ENCODE measurements at places on chromosomes 1 and 21.

DNA sequence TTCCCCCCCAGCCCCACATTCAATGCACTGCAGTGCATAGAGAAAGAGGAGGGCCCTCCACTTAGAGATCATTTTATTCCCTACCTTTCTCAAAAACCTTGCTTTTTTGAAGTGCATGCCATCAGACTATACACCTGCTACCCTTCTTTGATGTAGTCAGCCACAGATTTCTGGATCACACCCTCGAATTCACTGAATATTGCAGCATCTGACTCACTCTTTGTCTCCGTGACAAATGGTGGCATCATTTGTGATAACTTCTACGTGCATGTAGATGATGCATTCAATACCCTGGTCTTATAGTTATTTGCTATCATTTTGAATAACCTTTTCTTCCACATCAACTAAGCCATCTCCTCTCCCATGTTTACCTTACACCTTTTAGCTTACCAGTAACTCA, 310.3 kb upstream of the SGIP1 start:
- DNase-seq, result no peak

DNA sequence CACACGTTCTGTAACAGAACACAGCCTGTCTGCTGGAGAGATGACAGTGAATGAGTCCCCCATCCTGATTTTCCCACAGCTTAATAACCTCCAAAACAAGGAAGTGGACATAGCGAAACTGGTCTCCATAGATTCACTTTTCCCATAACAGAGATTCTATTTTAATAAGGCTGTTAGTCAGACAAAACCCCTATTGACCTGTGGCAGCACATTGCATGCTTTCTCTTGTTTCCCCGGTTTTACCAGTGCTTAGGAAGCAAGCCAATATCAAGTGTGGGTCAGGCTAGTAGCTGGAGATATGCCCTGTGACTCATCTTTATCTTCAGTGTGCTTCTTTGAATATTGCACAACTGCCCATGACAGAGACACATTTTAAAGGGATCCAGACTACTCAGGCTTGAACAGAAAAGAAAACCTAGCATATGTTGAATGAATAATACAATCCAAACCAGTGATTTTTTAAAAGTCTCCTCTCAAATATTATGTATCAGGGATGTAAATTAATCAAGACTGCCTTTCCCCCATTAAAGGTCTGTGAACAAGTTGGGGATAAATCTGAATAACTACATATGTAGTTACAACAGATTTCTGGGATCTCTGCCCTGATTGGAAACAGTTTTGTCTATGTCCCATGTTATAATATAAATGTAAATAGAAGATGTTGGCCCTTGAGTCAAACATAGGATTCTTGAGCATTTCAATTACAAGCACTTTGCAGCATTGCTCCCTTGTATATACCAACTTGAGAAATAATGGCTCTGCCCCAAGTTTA, 11.9 kb upstream of the CLDN8 start:
- peak; percentile 91 for DNase-seq

DNA sequence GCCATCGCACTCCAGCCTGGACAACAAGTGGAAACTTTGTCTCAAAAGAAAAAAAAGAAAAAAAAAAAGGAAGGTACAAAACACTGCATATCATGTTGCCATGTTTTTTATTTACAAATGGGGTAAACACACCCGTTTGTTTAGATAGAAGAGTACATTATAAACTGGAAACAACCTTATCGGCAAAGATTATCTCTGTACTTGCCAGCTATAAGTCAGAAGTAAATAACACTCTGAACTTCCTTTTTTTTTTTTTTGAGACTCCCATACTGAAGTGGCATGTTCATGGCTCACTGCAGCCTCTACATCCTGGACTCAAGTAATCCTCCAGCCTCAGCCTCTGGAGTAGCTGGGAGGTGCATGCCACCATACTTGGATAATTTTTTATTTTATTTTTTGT, 21.9 kb downstream of the USP48 start:
- DNase-seq, result peak; percentile 62

DNA sequence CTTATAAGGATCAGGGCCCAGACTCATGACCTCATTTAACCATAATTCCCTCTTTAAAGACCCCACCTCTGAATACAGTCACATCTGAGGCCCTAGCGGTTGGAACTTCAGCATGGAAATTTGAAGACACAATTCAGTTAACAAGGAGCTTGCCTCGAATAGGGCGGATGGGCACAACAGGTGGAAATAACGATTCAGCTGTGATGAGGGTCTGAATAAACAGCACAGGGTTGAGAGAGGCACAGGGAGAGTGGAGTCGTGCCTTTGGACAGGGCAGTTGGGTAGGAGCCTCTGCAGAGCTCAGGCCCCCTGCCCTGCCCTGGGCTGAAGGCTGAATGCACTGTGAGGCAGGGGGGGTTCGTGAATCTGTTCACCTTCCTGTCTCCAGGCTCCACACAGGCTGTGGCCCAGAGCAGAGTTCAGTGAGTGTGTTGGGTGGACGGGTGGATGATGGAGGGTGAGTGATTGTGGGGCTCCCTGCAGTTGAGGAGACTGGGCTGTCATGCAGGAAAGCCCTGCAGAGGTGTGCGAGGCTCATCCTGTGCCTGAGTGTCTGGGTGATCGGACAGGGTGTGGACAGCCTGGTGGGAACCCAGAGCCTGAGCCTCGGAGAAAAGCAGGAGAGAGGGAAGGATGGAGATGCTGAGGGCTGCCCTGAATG, 243.1 kb downstream of the FOXD2 start:
- DNase-seq, result no peak

DNA sequence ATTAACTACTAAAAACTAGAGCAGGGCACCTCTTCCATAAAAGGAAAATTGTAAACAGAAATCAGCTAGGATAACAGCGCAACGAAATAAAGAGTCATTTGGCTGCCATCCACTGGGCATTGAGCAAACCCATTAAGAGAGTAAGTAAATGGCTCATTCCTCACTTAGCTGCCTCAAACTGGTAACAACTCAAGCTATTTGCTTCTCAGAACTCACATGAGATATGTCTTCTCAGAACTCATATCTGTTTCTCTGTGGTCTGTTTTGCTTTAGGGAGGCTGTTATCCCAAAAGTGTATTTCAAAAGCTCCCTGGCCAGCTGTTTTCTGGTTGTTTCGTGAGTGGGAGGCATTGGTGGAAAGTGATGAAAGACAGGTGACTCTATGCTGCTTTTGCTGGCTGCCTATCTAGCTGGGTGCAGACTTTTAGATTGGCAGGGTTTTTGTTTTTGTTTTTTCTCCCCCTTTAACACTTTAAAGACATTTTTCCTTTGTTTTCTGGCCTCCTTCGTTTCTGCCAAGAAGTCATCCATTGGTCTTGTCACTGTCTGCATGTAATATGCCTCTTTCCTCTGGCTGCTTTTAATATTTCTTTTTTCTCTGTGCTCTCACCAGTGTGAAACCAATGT, 269.2 kb upstream of the RGS18 start:
- DNase-seq, result no peak

DNA sequence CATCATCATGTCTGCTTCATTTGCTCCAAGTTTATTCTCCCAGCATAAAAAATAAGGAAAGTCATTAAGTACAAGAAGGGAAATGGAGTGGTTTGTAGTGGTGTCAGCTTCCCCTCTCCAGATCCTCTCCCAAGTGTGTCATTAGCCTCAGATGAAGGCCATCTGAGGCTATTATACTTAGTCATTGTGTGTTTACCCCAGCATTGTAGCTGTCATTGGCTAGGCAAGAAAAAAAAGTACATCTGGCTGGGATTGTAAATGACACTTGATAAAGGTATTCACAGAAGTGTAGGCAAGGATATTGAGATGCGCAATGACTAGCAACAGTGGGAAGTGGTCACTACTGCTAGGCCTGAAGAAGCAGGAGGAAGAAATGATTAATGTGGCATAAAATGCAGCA, 316.9 kb upstream of the SGIP1 start:
- peak; percentile 28 for DNase-seq

- DNase-seq, result no peak
These were observed 16.5 kb downstream of the LHX4 start for GRCh38 chr1:180246579-180246978.

Measured in mesenchymal stem cell (in vitro differentiated cells and primary cell).